Large intestine (tissue), 12 donors: ENCODE measurements at places on chromosomes 1 and 21. TPM values are rescaled to one million over a fixed set of nuclear protein-coding genes. Genes with fewer than 3 reads are reported as not detected.

DNA sequence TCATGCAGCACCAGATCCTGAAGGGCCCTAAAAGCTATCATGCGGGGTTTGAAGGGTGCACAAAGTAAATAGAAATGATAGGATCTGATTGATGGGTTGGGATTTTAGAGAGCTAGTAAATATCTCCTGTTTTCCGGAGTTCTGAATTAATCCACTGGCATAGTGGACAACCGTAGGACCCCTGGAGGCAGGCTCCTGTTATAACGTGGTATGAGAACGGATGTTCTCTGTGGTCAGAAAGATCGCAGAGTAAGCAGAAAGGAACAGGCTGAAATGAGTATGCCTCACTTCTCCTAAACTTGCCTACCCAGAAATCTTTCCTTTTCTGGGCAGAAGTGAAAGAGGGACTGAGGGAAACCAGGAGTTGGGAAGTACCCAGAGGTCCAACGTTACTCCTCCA lies 470.8 kb downstream of the AJAP1 start:
- H3K36me3 ChIP-seq, result no peaks in the 10 kb centered on the region
- no peak for DNase-seq
- H3K4me1 ChIP-seq, result no peaks in the 10 kb centered on the region
- no peak overlapping the region for H3K4me3 ChIP-seq

Gene PCSK9
- 3.0 TPM for polyA plus RNA-seq

GRCh38 chr1:185998391-185998790 lies 264.2 kb downstream of the HMCN1 start:
- no peaks in the 10 kb centered on the region for H3K36me3 ChIP-seq
- no peak overlapping the region for H3K27ac ChIP-seq
- H3K27me3 ChIP-seq, result no peaks in the 10 kb centered on the region
- DNase-seq, result no peak
- no peak overlapping the region for H3K4me3 ChIP-seq
- no peaks in the 10 kb centered on the region for H3K4me1 ChIP-seq

DNA sequence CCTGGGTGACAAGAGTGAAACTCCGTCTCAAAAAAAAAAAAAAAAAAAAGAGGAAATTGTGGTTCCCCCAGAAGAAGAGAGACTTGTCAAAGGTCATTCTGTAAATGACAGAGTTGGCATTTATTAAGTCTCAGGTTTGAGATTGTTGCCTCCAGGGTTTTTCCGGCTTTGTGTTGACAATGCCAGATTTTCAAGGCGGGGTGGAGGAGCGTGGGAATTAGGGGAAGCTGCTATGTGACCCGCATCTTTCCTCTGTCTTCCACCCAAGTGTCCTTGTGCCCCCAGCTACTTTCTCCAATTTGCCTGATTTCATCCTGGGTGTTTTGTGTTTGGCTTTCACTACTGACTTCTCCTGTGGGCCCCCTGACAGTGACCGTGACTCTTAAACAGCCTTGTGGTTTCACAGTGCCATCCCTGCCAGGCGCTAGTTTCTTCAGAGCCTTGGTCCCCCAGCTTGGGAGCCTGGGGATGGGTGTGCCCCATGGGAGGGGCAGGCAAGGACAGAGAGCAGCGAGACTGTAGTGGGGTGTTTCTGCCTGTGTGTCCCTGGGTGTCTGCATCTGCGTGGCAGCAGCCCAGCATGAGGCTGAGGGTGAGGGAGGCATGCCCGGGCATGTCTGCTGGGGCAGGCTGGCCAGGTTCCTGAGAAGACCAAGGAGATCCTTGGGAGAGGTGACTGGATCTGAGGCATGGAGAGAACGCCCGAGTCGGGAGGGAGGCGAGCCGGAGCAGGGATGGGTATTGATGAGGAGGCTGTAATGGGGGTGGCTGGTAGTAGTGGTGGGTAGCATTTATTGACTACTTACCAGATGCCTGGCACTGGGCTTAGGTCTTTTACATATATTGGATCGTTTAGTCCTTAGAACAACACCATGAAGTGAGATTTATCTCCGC lies 46.3 kb downstream of the IER5 start:
- peaks cover 28% of the 10 kb centered on the region for H3K4me1 ChIP-seq
- no peaks in the 10 kb centered on the region for H3K27me3 ChIP-seq
- no peak overlapping the region for H3K4me3 ChIP-seq
- DNase-seq, result no peak
- no peaks in the 10 kb centered on the region for H3K36me3 ChIP-seq
- peak overlapping the region; percentile 11 for H3K27ac ChIP-seq

DNA sequence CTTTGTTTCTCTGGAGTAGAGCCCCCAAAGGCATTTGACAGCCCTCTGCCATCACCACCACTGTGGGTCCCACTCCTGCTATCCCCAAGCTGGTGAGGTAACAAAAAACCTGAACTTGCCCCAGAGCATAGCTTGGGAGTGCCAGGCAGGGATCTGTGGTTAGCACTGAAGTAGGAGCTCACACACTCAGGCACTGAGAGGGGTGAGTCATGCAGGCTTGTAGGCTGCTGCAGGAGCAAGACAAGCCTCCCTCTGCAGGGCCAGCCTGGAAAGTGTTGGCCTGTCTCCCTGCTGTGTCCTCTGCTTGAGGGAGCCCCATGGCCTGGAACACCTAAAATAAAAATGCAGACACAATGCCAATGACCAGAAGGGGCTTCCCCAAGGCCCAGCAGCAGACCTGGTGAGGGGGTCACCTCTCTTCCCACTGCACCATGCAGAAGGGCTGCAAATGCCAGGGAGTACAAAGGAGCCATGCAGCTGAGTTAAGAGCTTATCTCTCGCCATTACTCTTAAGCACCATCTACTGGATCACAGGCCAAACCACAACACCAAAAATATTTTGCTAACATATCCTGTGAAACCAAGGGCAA lies 108.9 kb upstream of the POGK start:
- H3K27ac ChIP-seq, result no peak overlapping the region
- no peak for DNase-seq
- no peaks in the 10 kb centered on the region for H3K27me3 ChIP-seq
- no peaks in the 10 kb centered on the region for H3K36me3 ChIP-seq

Gene ELOVL1
- 68.7 TPM for polyA plus RNA-seq

DNA sequence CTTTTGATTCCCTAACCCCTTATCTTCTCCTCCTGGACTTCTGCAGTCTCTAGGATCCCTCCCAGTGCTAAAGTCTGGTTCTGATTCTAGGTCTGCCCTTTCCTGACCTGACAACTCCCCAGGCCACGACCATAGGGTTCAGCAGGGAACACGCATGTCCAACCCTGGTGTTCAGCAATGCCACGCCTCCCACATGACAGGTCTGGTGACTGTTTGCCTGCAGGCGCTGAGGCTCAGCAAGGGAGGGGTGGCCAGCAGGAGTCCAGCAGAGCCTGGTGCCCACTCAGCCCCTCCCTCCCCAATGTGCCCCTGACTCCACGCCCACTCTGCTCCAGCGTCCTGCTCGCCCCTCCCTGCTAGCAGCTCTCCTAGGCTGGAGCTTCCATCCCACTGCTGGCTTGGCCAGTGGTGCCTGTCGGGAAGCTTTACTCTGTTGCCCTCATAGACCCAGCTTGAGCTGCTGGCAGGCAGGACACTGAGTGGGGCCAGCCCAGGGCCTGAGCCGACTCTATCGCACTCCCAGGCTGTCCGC lies 17.3 kb downstream of the SLC9A1 start:
- peak; percentile 95 for DNase-seq
- peaks cover 32% of the 10 kb centered on the region for H3K4me1 ChIP-seq
- no peaks in the 10 kb centered on the region for H3K27me3 ChIP-seq
- no peak overlapping the region for H3K4me3 ChIP-seq
- no peaks in the 10 kb centered on the region for H3K36me3 ChIP-seq

Gene PPM1J
- polyA plus RNA-seq, result 0.52 TPM

DNA sequence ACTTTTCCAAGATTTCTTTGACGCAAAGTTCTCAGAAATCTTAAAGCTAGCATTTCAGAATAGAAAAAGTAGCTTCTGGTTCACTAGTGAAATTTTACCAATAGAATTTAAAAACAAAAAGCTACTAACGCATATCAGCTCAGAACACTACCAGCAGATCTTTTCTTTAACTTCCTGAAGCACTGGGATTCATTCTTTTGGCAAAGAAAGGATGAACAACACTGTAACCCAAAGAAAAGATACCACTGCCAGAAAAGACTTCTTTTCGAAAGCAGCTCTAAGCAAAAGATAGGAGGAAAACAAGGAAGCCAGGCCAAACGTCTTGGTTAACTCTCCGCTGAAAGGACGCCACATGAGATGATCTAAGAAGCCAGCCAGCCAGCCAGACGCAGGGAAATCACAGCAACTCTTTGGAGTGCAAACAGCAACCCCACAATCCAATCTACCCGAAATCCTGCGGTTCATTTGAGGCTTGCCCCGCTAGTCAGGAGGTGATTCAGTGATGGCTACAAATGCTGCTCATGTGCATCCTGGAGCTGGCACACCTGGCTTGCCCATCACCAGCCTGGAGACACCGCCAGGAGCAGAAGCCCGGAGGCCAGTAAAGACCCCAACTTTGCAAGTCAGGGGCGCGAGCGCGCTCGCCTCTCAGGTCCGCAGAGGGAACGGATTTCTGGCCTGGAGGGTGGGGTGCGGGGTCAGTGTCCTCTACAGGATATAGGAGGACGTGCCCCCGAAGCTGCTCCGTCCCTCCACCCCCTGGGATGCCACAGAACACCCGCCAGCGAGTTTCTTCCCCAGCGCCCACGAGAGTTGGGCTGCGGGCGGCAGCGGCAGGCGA lies 812 bp downstream of the NBPF1 start:
- peaks cover 11% of the 10 kb centered on the region for H3K36me3 ChIP-seq
- peak overlapping the region; percentile 65 for H3K4me3 ChIP-seq
- H3K4me1 ChIP-seq, result peaks cover 10% of the 10 kb centered on the region
- H3K27ac ChIP-seq, result peak overlapping the region; percentile 46

DNA sequence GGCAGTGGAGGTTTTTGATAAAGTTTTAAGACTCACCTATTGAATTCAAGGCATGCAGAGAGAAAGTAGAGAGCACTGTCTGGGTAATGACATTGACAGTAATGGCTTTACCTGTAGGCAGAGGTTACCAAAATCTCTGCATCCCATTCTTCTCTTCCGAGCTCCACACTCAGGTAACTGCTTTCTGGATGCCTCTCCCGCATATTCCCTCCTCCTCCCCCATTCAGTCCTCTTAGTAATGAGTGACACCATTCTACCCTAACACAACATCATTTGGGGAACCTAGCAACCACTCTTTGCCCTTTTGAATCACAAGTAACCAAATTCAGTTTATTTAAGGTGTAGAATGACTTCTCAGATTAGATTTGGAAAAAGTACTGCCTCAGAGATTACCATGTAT lies 56.5 kb downstream of the DYRK1A start:
- H3K4me3 ChIP-seq, result no peak overlapping the region
- no peak overlapping the region for H3K27ac ChIP-seq
- DNase-seq, result no peak
- no peaks in the 10 kb centered on the region for H3K27me3 ChIP-seq

DNA sequence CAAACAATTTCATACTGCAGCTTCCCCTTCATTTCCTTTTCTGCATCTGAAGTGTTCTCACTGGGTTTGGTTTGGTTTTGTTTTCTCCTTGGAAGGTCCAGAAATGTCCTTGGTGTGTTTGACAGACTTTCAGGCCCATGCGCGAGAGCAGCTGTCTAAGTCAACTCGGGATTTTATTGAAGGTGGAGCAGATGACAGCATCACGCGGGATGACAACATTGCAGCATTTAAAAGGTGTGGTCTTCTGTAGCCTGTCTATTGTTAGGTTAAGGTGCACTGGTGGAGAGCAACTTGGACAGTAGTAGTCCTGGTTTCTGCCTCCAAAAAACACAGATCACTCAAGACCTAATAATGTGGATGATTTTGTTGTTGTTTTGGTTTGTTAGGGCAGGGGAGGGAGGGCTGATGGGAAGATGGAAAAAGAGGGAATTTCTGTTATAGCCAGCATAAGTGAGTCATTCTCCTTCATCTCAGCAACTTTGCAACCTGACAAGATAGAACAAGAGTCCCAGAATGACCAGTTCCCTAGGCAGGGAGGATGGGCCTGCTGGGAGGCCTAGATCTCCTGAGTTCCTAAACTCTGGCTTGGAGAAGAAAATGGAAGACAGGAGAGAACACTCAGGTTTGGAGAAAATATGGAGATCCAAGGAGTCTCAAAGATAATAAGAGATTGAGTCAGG lies 12.5 kb downstream of the HAO2 start:
- no peak overlapping the region for H3K27ac ChIP-seq
- H3K36me3 ChIP-seq, result no peaks in the 10 kb centered on the region
- no peaks in the 10 kb centered on the region for H3K27me3 ChIP-seq
- H3K4me1 ChIP-seq, result no peaks in the 10 kb centered on the region
- H3K4me3 ChIP-seq, result no peak overlapping the region

Gene GFI1
- 5.0 TPM for polyA plus RNA-seq

DNA sequence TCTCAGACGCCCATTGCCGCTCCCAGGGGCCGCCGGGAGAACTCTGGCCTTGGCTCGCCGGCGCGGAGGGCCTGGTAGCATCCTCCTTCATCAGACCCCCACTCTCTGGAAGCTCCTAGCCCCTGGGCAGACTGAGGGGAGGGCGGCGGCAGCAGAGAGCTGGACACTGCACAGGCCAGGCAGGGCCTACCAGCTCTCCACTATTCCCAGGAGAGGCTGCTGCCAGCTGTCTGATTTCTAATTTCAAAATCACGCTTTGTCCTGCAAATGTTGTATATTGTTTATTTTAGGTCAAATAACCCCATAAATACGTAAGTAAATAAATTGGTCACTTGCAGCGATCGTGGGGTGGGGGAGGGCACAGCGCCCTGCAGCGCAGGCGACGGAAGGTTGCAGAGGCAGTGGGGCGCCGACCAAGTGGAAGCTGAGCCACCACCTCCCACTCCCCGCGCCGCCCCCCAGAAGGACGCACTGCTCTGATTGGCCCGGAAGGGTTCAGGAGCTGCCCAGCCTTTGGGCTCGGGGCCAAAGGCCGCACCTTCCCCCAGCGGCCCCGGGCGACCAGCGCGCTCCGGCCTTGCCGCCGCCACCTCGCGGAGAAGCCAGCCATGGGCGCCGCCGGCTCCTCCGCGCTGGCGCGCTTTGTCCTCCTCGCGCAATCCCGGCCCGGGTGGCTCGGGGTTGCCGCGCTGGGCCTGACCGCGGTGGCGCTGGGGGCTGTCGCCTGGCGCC lies at the start of gene MTARC1:
Gene MTARC1, plus strand, starts transcription at position 577 of the 732 bp plus-strand sequence. Its CDS starts 32 bp downstream, at position 609.
- DNase-seq, result peak; percentile 70
- peaks cover 16% of the 10 kb centered on the region for H3K4me1 ChIP-seq
- no peaks in the 10 kb centered on the region for H3K27me3 ChIP-seq
- H3K36me3 ChIP-seq, result peaks cover 18% of the 10 kb centered on the region

Gene FMOD
- polyA plus RNA-seq, result 104 TPM
